ENCODE measurements at places on chromosomes 5 and 9.

- DNase-seq = no peak
These were observed 652.5 kb upstream of the ADAMTS16 start for GRCh38 chr5:4487581-4487980.

- DNase-seq = no peak
These were observed 122.0 kb downstream of the DRD1 start for GRCh38 chr5:175321927-175322532.

- no peak for DNase-seq
These were observed 273.1 kb downstream of the ARHGEF28 start for GRCh38 chr5:73899055-73899454.

GRCh38 chr5:173806270-173807035 lies 81.7 kb upstream of the CPEB4 start:
- no peak for DNase-seq

DNA sequence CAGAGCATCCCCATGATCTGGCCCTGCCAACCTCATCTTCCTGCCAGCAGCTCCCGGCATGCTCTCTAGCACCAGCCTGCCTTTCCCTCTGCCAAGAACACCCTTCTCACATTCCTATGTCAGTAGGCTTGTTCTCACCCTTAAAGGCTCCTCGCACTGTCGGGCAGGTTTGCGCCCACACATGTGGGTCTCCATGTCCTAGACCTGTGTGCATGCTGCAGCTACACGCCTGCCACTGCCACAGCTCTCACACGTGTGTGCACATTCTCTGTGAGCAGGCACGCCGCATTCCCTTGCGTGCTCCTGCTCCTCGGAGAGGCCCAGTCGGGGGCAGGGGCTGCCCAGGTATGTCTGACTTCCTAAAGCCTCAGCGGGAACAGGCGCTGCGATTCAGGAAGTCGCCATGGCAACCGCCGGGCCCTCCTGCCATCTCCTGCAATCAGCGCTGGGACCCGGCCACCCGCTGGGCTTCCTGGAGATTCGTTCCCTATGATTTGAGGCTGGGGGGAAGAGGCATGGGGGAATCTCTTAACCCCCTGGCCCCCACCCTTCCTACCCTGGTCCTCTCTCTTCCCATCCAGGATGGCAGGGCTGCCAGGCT lies 28.1 kb downstream of the NDUFA8 start:
- DNase-seq = no peak

GRCh38 chr5:110590187-110590586 lies 136.3 kb downstream of the TMEM232 start:
- peak; percentile 2 for DNase-seq

DNA sequence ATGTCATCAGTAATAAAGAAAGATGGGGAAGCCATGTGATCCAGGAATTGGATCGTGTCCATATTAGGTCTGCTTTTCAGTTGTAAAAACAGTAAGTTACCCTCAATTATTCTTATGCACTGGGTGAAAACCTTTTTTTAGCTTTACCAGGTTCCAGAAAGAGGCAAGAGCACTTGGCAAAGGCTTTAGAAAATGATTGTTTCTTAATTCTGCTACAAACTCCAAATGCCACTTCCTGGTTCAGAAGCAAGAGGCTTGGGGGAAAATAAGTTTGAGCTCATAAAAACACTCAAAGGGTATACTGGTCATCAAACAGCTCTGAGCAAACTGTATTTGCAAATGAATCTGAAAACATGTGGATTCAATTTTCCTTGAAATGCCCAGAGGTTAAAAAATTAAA lies 615.6 kb downstream of the EBF1 start:
- no peak for DNase-seq

GRCh38 chr9:131776473-131776872 lies 36.6 kb upstream of the RAPGEF1 start:
- DNase-seq = no peak

GRCh38 chr9:129280236-129280622 lies 102.2 kb upstream of the IER5L start:
- no peak for DNase-seq

DNA sequence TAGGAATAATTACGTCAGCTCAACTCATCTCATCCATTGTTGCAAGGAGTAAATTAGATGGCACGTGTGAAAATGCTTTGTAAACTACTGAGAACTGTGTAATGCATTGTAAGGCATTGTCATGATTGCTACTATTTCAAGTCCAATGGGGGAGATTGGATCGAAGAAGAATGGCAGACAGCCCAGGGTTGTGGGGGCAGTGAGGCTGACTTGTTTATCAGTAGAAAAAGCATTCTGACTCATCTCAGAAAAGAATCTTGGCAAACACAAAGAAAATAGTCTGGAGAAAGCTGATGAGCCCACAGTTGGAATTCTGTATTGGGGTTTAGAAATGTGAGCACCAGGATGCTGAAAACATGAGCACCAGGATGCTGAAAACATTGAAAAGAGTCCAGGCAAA lies 28.0 kb upstream of the DAP start:
- DNase-seq = peak; percentile 83

- no peak for DNase-seq
These were observed 17.9 kb downstream of the HSD17B4 start for GRCh38 chr5:119470105-119470763.

DNA sequence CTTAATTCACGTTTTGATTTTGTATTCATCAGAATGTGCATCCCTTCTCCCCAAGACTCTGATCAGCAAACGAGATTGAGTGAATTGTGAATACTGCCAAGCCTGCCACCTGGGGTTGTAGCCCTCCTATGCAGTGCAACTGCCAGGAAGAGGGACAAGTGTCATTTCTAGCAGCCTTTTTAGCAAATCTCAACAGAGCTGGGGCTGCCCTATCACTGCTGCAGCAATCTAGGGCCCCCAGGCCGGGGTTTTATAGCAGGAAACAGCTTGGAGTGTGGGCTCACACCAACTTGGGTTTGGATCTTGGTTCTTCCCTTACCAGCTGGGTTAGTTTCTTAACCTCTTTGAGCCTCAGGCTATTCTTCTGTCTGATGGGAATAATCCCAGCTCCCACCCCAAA lies 4.0 kb downstream of the CSF1R start:
- no peak for DNase-seq

DNA sequence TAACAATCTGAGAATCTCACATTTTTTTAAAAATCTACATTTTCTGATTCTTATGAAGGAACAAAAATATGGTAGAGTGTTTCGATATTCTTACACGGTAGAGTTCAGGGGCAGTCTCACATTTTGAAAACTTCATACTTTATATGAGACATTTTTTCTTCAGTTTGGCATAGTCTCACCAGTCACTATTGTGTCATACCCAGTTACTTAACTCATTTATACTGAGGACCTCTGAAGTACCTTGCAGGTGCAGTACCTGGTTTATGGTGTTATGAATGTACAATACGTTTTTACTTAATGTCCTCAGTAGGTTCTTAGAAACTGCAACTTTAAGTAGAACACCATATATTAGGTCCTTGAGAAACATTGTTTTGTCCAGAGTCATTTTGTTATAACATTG lies 196.6 kb downstream of the SGCD start:
- DNase-seq = no peak

GRCh38 chr5:140801494-140801841 lies 611 bp downstream of the PCDHA3 start:
- no peak for DNase-seq

GRCh38 chr9:31393240-31393639 lies 991.2 kb upstream of the ACO1 start:
- no peak for DNase-seq

GRCh38 chr5:167303582-167303981 lies 987.9 kb upstream of the WWC1 start:
- DNase-seq = no peak

- DNase-seq = no peak
These were observed 59.0 kb downstream of the SCAMP1 start for GRCh38 chr5:78419396-78419795.

GRCh38 chr9:95142315-95142714 lies 175.2 kb downstream of the FANCC start:
- no peak for DNase-seq

- DNase-seq = no peak
These were observed 166.8 kb downstream of the COL23A1 start for GRCh38 chr5:178423431-178423830.

- DNase-seq = no peak
These were observed 415.0 kb downstream of the KCTD16 start for GRCh38 chr5:144585681-144586080.

- DNase-seq = no peak
These were observed 440.3 kb downstream of the PTPRD start for GRCh38 chr9:10172476-10172875.

GRCh38 chr9:98157372-98157771 lies 35.1 kb downstream of the CORO2A start:
- DNase-seq = no peak

DNA sequence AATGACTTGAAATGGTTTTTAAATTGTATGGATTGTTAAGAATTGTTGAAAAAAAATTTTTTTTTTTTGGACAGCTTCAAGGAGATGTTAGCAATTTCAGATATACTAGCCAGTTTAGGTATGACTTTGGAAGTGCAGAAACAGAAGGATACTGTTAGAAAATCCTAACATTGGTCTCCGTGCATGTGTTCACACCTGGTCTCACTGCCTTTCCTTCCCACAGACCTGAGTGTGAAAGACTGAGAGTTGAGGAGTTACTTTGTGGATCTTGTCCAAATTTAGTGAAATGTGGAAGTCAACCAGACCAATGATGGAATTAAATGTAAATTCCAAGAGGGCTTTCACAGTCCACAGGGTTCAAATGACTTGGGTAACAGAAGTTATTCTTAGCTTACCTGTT lies 102.3 kb downstream of the GDA start:
- DNase-seq = no peak

DNA sequence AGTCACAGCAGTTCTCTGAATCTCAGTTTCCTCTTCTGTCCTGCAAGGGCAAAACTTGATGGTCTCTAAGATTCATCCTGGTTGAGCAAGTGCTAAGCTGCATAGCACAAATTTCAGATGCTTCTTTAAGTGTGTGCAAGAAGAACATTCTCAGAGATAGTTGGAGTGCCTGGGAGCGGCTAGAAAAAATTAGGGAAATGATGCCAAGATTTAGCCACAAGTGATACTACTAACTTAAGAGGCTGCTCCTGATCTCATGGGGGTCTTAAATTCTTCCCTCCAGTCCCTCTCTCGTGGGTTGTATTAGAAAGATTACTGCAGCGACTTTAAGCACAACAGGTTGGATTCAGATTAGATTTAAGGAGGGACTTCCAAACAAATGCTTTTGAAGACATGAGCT lies 24.2 kb downstream of the INSYN2B start:
- DNase-seq = no peak

- DNase-seq = no peak
These were observed 113.7 kb downstream of the COL23A1 start for GRCh38 chr5:178476531-178476930.

DNA sequence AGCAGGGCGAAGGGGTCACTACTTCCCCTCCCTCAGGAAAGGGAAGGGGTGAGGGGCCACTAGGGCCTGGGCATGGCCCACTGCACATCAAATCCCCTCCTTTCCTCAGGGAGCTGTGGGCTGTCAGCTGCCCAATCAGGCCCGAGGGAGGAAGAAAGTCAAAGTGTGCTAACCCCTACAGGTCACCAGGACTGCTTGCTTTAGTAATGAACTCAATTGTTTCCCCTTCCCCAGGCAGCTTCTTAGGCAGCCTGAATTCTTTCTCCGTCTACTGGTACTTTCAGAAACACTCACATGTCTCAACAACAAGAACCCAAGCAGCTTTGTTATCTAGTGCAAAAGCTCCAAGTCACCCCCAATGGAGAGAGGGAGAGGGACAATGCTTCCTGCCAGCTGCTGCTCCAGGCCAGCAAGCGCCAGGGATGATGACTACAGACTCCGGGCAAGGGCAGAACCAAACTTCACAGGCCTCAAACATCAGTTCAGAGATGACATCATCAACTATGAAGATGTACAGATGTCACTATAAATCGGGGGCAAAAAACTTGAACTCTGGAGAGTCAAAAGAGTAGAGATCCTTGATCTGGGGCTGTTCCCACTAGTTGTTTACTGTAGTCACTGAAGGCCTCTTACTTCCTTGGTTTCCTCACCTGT lies 100.7 kb downstream of the SLIT3 start:
- DNase-seq = no peak

DNA sequence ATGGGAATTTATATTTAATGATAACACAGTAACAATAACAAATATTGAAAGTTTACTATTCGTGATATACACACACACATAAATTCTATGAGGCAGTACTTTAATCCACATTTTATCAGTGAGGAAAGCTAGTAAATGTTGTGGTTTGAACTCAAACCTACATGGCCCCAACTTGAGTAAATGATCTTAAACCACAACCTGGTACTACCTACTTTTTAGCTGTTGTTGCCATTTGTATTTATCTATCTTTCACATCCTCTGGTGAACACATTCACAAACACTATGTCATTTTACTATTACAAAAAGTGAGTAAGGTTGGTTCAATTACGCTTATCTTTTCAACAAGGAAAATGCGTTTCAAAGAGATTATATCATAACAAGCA lies 186.1 kb downstream of the SMC2 start:
- peak; percentile 18 for DNase-seq

DNA sequence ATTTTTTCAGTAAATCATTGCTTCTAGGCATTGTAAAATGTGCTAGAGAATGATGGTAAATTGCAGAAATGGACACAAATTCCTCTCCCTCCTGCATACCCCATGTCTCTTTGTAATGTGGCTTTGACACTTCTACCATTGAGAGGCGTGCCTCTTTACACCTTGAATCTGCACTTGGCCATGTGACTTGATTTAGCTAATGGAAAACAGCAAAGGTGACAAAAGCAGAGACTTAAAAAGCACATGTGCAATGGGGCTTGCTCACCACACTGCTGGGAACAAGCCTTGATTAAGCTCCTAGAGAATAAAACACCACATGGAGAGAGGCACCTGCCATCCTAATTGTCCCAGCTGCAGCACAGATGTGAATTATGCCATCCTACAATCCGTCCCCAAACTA lies 69.9 kb upstream of the NAA35 start:
- DNase-seq = no peak

- DNase-seq = no peak
These were observed 4.5 kb upstream of the GRHPR start for GRCh38 chr9:37417857-37418618.

DNA sequence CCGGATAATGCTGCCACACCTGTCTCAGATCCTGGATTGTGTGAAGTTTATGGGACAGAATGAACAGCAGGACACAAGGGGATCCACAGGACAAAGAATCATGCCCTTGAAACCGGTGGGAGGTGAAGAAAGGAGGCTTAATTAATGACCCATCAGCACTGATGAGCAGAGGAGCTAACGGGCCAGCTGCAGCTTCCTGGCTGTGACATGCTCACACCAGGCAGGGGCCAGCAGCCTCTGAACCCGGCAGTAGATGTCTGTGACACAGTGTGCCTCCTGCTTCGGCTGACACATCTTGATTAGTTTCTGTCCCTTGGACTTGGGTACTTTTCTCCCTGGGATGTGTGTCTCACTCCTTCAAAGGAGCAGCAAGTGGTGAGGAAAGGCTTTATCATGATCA lies 328.8 kb upstream of the BRINP1 start:
- DNase-seq = no peak

GRCh38 chr9:134914501-134914834 lies 3.2 kb downstream of the FCN1 start:
- DNase-seq = no peak

GRCh38 chr9:131747352-131747751 lies 7.5 kb upstream of the RAPGEF1 start:
- no peak for DNase-seq

Measured in non-pigmented ciliary epithelial cell (primary cell).